ENCODE measurements at places on chromosomes 4 and X.

- DNase-seq = no peak
Measured at GRCh38 chr4:102574317-102574716, 73.2 kb downstream of the NFKB1 start.

GRCh38 chr4:54391104-54391503, 162.0 kb downstream of the PDGFRA start:
- DNase-seq = no peak

DNA sequence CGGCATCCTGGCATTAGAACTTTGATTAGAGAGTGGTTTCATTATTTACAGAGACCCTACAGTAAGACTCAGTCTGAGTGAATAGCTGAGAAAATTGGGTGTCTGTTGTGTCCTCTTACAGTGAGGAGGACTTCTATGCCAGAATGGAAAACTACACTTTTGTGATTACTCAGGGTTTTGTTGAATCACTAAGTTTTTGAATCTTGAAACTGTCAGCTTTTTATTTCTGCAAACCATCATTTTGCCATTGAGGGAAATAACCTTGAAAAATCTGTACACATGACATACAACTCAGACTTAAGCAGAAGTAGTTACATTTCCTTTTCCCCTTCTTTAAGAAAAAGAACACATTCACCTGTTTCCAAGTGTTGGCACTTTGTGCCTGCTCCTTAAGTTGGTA, 117.6 kb upstream of the RASGEF1B start:
- DNase-seq = no peak

GRCh38 chr4:11710453-11711093, 281.9 kb upstream of the HS3ST1 start:
- no peak for DNase-seq

DNA sequence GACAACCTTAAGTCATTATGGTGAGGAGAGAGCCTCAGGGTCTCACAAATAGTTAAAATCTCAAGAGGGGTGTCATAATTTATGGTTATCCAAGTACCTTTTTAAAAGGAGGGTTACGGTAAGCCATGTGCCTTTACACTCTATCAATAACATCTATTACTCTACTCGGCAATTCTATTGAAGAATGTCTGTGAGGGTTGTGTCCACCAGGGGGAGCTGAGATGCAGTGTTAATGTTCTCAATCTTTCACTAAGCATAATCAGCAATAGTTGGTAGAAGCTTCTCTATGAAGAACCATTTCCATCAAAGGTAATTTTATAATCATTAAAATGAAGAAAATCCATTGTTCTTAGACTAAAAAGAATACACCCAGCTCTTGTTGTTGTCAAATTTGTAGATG, 457.4 kb downstream of the CENPC start:
- DNase-seq = peak; percentile 11

DNA sequence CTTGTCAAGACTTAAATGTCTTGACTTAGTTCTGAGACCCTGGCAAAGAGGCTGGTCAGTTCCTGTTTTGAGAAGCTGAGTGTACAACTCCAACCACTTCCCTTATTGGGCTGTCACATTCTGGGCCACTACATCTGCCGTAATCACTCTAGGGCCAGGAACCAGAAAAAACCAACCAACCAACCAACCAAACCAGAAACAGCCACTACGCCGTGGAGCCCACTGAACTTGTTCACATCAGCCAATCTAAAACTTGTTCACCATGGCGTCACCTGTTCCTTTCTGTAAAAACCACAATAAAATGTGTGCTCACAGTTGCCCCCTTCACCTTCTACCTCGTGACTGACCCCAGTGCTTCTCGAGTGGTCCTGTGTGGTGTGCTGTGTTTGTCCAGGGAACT, 107.3 kb downstream of the JADE1 start:
- DNase-seq = no peak

- DNase-seq = no peak
Measured at GRCh38 chr4:183675625-183676024, 16.5 kb downstream of the TRAPPC11 start.

DNA sequence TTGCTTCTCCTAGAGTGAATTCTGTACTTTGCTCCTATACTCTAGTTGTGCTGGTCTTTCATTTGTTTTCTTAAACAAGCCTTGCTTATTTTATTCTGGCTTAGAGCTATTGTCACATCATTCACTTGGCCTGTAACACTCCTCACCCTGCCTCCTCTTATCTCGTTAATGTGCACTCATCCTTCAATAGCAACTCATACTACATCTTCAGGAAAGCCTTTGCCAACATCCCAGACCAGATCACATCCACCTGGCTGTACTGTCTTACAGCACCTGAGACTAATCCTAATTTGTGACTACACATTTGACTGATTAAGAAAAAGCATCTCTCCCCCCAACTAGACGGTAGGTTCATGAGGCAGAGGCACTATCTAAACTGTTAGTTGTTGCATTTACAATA, 80.8 kb downstream of the SLC7A11 start:
- DNase-seq = no peak

DNA sequence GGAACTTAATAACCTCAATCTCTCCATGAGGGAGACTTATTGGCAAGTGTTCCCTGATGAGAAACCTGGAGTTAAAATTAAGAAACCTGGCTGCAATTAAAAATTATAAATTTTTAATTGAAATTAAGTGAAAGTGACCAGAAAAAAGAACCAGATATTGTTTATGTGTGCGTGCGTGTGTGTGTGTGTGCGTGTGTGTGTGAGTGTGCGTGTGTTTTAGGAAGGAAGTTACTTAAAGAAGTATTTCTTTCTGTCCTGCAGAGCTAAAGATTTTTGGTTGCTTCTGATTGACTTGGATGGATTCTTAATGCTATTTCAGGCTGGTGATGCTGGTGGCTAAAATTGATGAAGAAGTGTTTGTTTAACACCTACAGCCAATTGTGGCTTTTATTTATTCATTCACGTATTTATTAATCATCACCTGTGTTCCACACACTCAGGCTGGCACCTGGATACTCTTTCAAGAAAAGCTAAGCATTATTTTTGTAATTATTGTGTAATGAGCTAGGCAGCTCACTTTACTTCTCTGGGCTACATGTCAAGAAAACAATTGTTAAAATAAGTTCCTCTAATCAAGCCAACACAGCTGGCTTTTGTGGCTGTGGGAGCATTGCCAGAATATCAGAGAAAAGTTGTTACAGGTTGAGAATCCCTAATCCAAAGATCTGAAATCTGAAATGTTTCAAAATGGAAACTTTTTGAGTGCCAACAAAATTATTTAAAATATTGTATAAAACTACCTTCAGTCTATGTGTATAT, 68.5 kb downstream of the CEP44 start:
- no peak for DNase-seq

DNA sequence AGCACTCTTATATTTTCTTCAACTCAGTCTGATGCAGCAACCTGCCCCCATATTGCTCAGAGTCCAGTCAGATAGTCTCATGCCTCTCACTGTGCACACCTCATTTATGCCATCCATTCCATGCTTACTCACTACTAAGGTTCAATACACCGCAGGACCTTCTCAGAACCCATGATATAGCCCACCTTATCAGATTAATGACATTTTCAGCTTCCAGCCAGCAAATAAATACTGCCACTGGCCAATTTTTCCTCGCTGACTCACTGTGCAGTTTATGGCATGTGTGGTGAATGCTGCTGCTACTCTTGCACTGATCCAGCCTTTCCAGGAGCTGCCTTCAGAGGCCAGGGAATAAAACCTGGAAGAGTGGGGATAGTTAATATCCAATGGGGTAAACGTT, 380.6 kb upstream of the SPOCK3 start:
- no peak for DNase-seq

- DNase-seq = no peak
Measured at GRCh38 chr4:6657242-6658208, 17.0 kb downstream of the MRFAP1 start.

- DNase-seq = no peak
Measured at GRCh38 chrX:47030339-47030738, 47.9 kb upstream of the RGN start.

DNA sequence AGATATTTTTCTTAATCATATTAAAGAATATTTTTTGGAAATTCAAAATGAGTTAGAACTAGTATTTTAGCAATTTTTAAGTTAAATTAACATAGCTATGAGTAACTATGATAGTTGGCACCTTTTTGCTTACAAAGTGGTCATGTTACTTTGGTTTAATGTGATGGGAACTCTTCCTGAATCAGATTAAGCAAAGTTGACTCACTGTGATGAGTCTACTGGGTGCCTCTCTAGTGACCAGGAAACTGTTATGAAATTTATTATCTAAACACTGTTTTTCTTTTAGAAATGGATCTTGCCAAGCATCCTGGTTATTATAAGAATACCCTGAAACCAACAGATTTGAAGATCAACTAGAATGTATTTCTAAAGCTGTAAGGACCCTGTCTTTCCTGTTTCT, 985.8 kb downstream of the TRAM1L1 start:
- DNase-seq = no peak

DNA sequence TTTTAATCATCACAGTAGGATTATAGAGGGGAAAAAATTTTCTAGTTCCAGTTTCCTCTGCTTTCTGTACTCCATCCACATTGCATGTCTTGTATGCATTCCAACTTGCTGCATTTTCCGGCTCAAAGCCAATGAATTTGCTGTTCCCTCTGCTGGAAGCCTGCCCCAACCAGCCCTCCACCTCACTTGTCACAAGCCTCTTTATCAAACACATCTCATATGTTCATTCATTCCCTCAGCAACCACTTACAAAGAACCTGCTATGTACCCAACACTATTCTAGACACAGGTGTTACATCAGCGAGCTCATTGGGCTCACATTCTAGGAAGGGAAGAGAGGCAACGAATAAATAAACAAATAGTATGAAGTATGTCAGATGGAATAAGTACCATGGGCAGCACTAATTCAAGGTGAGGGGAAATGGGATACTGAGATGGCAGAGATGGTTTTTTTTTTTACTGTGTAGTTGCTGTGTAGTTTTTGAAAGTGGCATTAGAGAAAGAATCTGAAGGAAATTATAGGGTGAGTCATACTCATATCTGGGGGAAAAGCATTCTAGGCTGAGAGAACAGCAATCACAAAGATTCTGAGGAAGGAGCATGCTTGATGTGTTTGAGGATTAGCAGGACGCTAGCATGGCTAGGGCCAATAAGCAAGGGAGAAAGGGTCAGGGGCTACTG, 332.5 kb downstream of the PDGFC start:
- DNase-seq = no peak

DNA sequence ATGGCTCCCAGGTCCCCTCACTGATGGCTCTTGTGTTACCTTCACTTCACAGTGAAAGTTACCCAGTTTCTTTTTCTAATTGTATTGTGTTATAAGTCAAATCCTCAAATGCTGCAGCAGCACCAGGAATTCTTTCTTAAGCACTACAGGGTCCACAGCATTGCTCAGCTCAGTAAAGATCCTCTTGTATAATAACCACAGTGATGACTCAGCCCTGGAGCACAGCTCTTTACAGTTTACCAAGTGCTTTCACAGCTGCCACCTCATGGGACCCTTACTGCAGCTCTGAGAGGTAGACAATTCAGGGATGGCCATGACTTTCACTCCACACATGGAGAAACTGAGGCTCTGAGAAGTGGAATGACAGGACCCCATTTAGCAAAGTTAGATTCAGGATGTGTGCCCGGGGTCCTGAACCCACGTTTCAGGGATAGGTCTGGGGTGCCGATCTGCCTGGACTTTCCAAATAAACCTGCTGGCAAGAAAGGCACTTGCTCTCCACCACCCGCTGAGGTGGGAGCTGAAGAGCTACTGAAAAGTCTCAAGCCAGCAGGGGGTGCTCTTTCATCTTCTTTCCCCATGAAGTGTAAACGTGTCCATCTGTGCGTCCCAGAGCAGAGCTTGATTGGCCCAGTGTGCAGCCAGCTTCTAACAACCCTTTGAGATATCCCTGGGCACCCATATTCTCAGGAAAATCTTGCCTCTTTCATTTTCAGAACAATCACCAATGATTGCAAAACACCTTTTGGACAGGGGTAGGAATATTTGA, 35.7 kb upstream of the GABRQ start:
- no peak for DNase-seq

DNA sequence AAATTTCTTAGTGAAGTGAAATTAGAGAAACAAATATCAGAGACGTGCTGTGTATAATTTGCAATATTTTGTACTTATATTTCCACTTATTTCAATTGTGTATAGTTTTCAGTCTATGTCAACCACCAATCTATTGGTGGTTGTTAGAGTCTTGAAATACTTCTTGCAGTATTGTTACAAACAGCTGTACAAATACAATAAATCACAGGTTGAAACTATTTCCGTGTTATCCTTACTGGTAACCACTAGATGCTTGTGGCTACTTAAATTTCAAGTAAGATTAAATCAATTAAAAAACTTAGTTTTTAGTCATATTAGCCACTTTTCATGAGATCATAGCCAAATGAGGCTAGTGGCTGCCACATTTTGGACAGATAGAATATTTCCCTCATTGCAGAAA, 520.5 kb downstream of the GBA3 start:
- DNase-seq = no peak

DNA sequence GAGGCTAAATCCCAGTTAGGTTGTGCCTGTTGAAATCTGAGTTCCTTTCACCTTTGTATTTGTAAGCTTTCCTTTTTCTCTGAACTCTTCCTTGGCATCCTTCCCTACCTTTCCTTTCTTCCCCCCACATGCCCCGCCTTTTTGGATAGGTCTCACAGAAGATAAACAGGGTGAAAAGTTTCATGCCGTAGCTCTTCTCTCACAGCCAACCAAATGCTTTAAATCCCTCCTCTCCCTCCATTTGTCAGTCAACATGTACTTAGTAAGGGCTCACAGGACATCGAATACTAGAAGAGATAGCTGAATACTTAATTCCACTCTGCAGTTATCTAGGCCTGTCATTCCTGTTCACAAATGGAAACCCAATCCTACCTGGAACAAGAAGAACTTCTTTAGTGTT, 107.1 kb upstream of the BMPR1B start:
- no peak for DNase-seq

DNA sequence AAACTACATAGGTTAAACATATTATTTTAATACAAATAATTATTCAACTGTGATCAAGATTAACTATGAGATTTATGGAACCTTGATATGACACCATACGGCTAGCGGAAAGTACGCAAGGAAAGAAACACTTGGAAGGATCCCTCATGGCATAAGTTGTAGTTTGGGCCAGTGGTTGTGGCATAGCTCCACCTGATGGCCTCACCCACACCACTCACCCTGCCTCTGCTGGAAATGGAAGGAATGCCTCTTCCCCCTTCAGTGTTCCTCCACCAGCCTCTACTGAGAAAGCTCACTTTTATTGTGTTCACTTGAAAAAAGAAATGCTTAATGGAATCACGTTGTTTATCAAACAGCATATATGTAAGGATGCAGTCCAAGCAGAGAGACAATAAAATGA, 86.4 kb downstream of the BMP15 start:
- DNase-seq = no peak
